Stimulated activated CD4-positive, alpha-beta T cell treated with anti-CD3 and anti-CD28 coated beads, Interleukin-4, amount 100 ng/mL, for 1 hour (primary cell): ENCODE measurements at places on chromosomes 7 and 10.
A peak's percentile ranks its signal among the peaks of the same experiment; 100 is the strongest.

GRCh38 chr10:2936816-2937215 lies 130.5 kb upstream of the PFKP start:
- no peak for DNase-seq

DNA sequence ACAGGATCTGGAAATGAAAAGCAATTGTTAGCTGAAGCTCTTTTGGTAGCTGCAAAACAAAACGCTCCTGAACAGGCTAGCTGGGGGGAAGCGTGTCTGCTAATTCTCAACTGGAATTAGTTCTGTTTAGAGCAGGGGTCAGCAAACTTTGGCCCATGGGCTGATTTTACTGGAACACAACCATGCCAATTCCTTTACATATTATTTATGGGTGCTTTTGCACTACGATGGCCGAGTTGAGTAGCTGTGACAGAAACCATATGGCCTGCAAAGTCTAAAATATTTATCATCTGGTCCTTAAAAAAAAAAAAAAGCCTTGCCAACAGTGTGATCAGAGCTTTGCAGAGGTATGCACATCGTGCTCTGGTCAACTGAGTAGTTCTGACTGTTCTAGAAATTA lies 108.4 kb upstream of the PDLIM1 start:
- DNase-seq = no peak

DNA sequence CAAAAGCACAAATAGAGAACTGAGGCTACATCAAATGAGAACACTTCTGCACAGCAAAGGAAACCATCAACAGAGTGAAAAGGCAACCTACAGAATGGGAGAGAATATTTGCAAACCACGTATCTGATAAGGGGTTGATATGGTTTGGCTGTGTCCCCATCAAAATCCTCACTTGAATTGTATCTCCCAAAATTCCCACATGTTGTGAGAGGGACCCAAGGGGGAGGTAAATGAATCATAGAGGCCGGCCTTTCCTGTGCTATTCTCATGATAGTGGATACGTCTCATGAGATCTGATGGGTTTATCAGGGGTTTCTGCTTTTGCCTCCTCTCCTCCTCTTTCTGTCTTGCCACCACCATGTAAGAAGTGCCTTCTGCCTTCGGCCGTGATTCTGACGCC lies 120.6 kb upstream of the FRMD4A start:
- no peak for DNase-seq

GRCh38 chr7:94296881-94297280 lies 97.8 kb upstream of the COL1A2 start:
- no peak for DNase-seq

DNA sequence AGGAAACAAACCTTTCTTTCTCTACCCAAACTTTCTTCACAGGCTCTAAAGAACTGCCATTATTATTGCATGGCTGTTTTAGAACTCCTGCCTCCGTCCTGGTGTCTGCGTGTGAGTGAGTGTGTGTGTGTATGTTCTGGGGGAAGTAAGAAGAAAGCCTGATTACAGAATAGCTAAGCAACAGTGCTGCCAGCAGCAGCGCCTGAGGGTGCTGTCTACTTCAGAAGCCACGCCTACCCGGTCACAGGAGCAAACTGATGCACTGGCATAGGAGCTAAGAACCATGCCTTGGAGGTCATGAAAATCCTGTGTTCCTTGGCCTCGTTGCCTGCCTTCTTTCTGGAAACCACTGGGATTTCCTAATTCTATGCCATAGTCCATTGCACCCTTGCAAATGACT lies 25.2 kb downstream of the LIPK start:
- DNase-seq = no peak

DNA sequence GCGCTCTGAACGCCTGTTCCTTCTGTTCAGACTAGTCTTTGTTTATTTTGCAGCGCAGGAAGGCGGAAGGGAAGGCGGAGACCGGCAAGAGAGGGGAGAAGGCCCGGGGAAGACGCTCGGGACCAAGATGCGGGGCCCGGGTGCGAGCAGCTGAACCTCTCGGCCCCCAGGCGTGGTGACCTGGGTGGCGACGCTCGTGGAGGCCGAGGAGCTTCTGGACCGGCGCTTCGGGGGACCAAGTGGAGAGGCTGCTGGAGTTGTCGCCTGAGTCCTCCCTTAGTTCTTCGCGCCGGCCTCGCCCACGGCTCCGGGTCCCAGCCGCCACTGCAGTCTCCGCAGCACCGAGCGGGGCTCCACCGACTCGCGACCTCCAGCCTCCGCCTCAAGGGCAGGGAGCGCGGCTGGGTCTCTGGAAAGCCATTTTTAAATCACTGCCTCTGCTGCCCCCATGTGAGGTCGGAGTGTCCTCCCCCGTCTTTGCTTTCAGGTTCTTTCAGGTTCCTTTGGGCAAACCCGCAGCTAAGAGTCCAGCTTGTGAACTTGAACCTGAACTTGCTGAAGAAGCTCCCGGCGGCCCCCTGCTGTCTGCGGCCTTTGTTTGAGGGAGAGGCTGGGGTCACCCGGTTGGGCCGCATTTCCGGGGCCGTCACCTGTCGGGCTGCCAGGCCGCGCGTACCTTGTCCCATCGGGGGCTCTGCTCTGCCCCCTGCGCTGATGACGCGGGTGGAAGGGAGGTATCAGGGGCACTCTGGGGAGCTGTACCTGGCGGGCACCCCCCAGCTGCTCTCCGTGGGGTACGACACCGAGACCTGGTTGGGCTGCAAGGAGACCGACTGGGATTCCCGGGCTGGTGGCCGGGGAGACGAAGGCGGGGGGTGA lies 136.0 kb downstream of the KIF20B start:
- peak; percentile 29 for DNase-seq
